T-cell (primary cell): ENCODE measurements at places on chromosomes 5 and 9. TPM values are rescaled to one million over a fixed set of nuclear protein-coding genes. Genes with fewer than 3 reads are reported as not detected.

DNA sequence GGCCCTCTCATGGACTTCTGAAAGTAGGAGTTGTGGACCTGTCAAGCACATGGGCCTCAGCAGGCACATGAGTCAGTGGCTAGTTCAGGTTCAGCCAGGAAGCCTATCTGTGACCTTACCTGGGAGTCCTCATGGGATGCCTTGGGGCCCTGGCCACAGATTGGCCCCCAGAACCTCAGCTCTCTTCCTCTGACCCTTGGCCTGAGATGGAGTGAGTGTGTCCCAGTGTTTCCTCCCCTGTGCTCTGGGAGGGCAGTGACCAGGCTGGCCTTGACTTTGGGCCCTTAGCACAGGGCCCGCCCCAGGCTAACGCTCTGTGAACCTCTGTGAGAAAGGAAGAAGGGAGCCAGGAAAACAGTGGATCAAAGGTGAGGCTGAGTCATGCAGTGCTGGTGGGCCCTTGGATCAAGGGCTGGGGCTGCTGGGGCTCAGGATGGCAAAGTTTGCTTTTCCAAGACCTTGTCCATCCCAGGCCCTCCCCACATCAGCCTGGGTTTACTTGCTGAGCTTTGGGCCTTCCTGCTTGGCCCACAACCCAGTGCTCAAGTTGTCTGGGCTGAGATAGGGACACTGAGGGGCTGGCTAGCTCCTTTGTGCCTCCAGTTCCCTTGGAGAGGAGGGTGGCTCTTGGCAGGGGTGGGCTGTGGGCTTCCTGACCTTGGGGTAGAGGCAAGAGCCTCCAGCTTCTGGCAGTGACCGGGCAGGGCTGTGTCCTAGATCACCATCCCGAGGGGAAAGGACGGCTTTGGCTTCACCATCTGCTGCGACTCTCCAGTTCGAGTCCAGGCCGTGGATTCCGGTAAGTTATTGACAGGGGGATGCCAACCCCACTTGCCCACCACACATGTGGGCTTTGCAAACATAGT is 41.4 kb downstream of the RGS3 start:
- no peak for DNase-seq

DNA sequence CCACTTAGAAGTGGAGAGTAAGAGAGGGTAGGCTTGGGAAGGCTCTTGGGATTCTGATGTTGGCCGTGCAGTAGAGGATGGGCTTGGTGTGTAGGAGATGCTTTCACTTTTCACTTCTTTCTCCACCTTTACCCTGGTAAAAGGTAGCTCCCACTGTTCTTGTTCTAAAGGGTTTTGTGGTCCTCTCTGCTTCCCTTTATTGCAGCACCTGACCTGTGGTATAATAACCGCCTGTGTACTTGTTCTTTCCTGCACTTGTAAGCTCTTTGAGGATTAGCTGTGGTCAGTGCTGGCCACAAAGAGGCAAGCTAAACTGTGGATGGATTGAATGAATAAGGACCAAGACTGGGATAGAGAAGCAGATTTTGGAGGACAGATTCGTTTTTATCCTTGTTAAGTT is 25.2 kb downstream of the KDM4C start:
- DNase-seq = no peak

GRCh38 chr9:105141146-105141975 is 103.1 kb upstream of the SLC44A1 start:
- no peak for DNase-seq

GRCh38 chr5:73687357-73687756 is 61.4 kb downstream of the ARHGEF28 start:
- DNase-seq = no peak

GRCh38 chr5:173902743-173903142 is 14.6 kb downstream of the CPEB4 start:
- DNase-seq = no peak

Gene NPR3
- total RNA-seq = 0.33 TPM

DNA sequence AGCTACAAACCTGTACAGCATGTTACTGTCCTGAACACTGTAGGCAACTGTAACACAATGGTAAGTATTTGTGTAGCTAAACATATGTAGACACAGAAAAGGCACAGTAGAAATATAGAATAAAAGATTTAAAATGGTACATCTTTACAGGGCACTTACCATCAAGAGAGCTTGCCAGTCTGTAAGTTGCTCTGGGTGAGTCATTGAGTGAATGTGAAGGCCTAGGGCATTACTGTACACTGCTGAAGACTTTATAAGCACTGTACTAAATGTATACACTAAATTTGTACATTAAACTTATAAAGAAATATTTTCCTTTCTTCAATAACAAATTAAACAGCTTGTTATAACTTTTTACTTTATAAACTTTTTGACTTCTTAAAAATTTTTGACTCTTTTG is 20.5 kb downstream of the ADRB2 start:
- no peak for DNase-seq

GRCh38 chr5:133750356-133750755 is 138.0 kb upstream of the FSTL4 start:
- DNase-seq = no peak

DNA sequence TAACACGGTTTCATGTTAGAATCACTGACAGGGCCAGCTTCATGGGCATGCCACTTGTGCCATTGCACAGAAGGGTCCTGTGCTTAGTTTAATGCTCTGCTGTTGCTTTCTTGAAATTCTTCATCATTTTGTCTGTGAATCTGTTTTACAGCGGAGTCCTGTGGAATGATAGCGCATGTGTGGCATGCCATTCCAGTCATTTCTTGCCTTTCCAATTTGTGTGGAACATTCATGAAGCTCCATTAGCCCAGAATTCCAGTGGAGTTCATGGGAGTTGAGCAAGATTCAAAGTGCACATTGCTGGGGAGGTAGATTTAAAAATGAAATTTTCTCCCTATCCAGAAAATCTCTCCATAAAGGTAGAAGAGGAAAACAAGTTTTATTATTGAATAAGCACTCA is 43.4 kb upstream of the NREP start:
- no peak for DNase-seq

DNA sequence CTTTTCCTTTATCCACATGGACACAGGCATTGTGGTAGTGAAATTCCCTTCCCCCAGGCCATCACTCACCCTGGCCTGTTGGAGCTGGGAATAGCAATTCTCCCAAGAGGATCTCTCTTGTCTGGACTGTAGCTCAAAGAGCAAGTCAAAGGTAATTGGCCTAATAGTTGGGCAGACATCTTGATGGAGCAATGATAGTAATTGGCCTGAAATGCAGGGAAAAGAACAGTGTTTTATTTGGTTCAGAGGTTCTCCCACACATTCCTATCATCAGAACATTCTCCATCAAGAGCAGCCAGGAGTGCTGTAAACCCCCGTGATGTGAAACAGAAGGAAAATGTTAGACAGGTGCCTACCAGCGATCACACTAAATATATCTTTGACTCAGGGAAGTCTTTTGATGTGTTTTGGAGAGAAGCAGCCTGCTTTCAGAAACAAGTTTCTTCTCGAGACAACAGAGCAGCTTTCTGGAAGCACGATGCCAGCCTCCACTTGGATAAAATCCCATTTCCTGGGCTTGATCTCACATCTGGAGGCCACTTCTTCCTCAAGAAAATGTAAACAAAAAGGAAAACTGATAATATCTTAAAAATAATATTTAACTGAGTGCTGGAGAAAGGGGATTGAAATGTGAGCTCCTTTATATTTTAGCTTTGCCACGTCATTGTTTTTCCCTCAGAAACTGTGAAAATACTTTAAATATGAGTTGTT is 198.1 kb upstream of the WWC1 start:
- no peak for DNase-seq

Gene CDC20B
- total RNA-seq = not detected

GRCh38 chr9:104108315-104108714 is 14.2 kb downstream of the SMC2 start:
- no peak for DNase-seq

Gene ADAMTS16
- total RNA-seq = not detected

DNA sequence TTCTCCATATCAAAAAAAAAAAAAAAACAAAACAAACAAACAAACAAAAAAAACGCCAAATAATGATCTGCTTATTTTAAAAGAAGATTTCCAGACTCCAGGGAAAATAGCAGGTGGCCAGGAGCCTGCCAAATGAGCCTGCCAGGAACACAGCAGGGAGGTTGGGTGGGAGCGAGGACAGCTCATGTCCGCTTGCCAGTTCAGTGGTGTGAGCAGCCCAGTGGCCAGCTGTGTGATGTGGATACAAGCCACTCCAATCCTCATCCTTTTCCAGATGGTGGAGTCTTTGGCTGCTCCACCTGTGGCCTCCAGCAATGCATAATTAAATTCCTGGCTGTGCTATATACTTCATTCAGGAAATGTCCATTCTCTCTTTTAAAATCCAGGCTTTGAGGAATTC is 1025.1 kb upstream of the C9orf72 start:
- DNase-seq = no peak

DNA sequence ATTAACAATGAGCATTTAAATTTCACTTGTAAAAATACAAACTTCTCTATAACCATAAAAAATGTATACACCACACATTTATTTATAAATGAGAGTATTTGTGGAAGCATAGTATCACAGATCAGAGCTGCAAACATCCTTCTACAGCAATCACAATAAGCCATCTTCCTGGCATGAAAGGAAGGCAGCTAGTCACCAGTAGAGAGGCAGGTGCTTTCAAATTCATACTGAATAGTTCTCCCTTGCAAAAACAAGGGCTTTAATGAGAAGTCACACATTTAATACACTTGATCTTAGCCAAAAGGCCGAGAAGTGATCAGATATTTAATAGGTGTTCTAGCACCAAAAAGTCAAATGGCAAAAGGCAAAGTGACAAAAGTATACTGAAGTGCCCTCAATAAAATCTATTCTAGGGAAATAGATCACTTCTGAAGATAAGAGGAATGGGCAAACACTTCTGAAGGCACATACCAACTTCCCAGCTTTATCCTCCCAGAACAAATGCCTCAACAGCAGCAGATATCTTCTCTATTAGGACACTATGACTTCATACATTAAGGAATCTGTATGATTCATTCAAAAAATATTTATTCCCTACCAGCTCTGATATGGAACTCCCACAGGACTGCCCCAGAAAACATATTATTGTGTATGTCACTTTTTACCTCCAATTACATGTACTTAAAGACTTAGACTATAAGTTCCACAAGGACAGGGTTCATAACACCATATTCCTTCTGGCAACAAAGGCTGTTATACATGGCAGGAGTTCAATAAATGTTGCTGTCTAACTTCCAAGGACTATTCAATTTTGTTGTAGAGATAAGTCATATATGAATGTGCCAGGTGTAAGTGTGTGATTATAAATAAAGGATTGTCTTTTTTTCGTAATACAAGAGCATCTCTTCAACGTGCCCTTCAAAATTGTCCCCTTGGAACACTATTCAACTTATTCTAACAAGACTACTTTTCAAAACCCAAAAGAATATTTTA is 31.7 kb downstream of the MAPKAP1 start:
- no peak for DNase-seq

Gene PDE6A
- not detected for total RNA-seq

Gene C6
- not detected for total RNA-seq

- DNase-seq = no peak
Measured at GRCh38 chr5:2989517-2989916, 238.0 kb upstream of the IRX2 start.

GRCh38 chr9:87836536-87836935 is 46.1 kb upstream of the SPATA31E1 start:
- no peak for DNase-seq

Gene DND1
- total RNA-seq = 6.4 TPM

Gene GPX8
- total RNA-seq = 0.20 TPM

- no peak for DNase-seq
Measured at GRCh38 chr5:149904977-149905376, 39.6 kb downstream of the PDE6A start.

Gene GMCL2
- not detected for total RNA-seq

Gene COL23A1
- not detected for total RNA-seq

GRCh38 chr9:6567140-6567591 is 78.4 kb downstream of the GLDC start:
- no peak for DNase-seq

DNA sequence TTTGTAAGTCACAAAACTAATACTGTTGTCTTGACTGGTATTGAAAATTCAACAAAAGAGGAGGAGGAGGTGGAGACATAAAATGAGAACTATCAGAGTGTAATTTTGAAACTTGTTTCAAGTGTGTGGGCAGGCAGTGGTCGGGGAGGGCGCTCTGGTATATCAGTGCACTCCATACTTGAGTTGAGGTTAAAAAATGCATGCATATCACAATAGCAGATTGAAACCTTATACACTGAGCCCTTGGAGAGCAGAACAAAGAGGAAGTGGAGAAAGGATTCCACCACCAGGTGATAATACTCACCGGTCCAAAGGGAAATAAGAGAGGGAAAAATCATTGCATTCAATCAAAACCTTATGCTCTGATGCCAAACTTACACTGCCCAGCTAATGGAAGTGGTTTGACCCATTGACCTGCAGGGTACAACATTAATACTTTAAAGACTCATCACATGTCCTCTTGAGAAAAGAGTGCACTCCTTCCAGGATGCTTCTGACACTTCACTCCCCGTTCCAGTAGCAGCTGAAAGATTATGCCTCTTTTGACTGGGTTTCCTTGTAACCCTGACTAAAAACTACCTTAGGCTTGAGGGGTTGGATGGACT is 79.5 kb upstream of the FAM169A start:
- DNase-seq = no peak
